ENCODE measurements at places on chromosomes 5 and 9. TPM values are rescaled to one million over a fixed set of nuclear protein-coding genes. Genes with fewer than 3 reads are reported as not detected.

Gene OR1L4
- not detected for total RNA-seq

DNA sequence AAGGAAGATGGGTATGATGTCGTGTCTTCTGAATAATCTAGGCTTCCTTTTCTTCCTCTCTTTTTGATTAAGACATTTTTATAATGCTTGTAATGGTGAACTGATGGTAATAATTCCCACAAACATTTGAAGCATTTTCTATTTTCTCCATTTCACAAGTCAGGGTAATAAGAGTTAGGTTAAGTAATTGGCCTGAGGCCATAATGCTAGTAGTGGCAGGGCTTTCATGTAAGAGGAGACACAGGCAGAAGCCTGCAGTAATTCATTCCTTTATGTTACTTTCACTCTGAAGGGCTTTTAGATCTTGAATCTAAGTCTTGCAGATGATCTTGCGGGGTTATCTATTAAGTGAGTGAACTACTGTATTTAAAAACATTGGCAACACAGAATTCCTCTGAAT, 374.9 kb downstream of the MAT2B start:
- H3K27ac ChIP-seq: no peak overlapping the region
- H3K4me3 ChIP-seq: no peak overlapping the region
- no peaks in the 10 kb centered on the region for H3K36me3 ChIP-seq
- no peak for DNase-seq
- no peaks in the 10 kb centered on the region for H3K4me1 ChIP-seq
- no peaks in the 10 kb centered on the region for H3K27me3 ChIP-seq

Gene TMEFF1
- 1.3 TPM for total RNA-seq

GRCh38 chr5:109833946-109834345, 144.2 kb downstream of the MAN2A1 start:
- H3K4me1 ChIP-seq: peaks cover 34% of the 10 kb centered on the region
- H3K27ac ChIP-seq: no peak overlapping the region
- H3K27me3 ChIP-seq: no peaks in the 10 kb centered on the region
- no peak overlapping the region for H3K4me3 ChIP-seq

GRCh38 chr5:84384604-84385575, at the start of gene EDIL3:
TSS of gene EDIL3 (minus strand) at chr5:84384880. CDS start at chr5:84384374, 506 bp downstream.
- DNase-seq: peak; percentile 94
- H3K27me3 ChIP-seq: no peaks in the 10 kb centered on the region
- H3K27ac ChIP-seq: peak within 1 kb of the TSS; percentile 99

DNA sequence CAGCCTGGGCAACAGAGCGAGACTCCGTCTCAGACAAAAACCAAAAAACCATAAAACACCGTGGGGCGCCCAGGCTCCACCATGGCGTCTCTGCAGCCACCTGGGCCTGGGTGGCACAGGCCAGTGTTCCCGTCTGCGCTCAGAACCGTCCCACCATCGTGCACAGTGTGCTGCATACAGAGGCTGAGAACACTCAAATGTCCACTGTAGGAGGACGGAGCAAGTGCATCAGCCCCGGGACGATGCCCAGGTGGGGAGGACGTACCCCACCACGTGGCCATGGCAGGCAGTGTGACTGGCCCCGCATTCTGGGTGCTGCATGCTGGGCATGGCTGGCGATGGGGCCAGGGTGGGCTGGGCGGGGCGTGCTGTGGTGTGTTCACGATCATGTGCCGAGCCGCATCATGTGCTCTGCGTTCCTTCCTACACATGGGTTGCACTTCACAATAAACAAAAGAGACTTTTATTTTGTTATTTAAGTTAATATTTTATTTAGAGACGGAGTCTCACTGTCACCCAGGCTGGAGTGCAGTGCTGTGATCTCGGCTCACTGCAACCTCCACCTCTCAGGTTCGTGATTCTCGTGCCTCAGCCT, 37.8 kb downstream of the EXD3 start:
- H3K27ac ChIP-seq: no peak overlapping the region
- no peak overlapping the region for H3K4me3 ChIP-seq
- H3K27me3 ChIP-seq: no peaks in the 10 kb centered on the region
